ENCODE measurements at places on chromosomes 7 and 10.

DNA sequence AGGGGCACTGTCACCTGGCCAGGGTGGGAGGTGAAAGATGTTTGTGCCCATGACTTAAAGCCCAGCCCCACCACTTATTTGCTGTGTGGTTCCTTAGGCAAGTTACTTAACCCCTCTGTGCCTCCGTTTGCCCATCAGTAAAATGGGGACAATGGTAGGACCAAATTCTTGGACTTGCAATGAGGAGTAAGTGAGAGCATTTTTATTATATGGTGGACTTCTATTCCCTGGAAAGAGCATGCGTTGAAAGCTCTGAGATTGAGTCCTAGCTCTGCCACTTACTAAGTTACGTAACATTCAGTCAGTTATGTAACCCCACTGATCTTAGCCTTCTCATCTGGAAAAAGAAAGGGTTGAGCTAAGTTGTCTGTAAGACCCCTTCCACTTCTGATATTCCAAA lies 18.8 kb downstream of the VSIR start:
- no peak for DNase-seq

DNA sequence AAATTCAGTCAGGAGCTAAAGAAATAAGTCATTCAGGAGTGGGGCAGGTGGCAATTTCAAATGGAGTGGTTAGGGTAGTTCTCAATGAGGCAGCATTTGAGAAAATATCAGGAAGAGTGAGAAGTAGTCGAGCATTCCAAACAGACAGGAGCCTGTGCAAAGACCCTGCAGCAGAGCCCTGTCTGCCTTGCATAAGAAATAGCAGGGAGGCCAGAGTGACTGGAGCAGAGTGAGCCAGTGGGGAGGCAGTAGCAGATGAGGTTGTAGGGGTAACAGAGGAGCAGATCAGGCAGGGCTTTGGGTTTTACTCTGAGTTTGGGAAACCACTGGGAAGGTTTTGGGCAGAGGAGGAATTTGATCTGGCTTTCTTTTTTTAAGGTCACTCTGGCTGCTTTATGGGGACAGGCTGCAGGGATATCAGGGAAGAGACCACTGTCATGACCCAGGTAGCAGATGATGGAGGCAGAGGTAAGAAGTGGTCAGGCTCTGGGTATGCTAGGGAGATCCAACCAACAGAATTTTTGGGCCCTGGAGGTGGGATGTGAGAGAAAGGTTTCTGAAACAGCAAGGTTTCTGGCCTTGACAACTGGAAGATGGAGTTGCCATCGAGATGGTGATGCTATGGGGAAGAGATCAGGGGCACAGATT lies 1.3 kb upstream of the BLVRA start:
- DNase-seq = no peak

GRCh38 chr7:11170175-11170574 lies 196.5 kb downstream of the PHF14 start:
- DNase-seq = peak; percentile 37

- no peak for DNase-seq
These were observed 129.5 kb downstream of the TMEM26 start for GRCh38 chr10:61323726-61324125.

DNA sequence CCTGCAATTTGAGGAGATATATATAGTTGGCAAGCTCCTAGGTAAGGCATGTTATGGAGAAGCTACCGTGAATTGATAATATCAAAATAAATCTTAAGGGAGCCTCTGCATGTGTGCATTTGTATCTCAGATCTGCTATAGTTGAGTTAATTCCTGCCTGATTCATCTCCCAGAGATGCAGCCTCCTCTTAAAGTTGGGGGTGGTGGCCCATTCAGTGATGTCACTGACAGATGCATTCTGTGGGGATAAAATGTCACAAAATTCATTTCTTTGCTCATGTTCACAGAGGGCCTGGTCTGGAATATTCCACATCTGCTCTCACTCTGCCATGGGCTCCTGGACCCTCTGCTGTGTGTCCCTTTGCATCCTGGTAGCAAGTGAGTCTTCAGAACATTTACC lies 185.8 kb upstream of the PRSS1 start:
- no peak for DNase-seq

DNA sequence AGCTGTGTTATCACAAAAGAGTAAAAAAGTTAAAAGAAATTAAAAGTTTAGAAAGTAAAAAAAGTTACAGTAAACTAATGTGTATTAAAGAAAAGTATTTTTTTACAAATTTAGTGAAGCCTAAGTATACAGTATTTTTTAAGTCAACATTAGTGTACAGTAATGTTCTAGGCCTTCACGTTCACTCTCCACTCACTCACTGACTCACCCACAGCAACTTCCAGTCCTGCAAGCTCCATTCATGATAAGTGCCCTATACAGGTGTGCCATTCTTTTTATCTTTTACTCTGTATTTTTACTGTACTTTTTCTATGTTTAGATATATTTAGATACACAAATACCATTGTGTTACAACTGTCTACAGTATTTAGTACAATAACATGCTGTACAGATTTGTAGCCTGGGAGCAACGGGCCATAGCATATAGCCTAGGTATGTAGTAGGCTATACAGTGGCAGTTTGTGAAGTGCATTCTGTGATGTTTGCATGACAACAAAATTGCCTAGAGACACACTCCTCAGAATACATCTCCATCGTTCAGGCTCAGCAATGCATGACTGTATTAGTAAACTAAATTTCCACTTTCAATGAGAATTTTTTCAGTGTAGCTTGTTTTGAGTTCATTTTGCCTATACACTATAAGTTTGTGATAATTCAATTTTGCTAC lies 539.9 kb upstream of the C7orf33 start:
- peak; percentile 22 for DNase-seq

DNA sequence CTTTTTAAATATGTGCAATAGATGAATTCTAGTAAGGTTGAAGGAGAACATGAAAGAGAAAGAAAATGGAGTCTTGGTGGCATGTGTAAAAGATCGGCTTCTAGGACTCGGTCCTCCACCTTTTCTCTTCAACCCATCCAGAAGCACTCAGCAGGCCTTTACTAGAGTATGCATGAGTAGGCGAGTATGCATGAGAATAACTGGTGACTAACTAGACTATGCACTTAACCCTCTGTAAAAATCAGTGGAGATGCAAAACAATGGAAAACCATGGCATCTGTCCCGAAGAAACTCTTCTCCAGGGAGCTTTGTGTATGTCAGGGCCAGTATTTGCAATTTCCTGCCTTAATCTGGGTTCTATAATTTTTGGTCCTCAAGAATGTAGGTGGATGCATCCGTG lies 40.0 kb upstream of the GRB10 start:
- no peak for DNase-seq

GRCh38 chr10:15211464-15211979 lies 43.0 kb upstream of the NMT2 start:
- no peak for DNase-seq

GRCh38 chr10:115989621-115990020 lies 283.4 kb downstream of the GFRA1 start:
- no peak for DNase-seq

DNA sequence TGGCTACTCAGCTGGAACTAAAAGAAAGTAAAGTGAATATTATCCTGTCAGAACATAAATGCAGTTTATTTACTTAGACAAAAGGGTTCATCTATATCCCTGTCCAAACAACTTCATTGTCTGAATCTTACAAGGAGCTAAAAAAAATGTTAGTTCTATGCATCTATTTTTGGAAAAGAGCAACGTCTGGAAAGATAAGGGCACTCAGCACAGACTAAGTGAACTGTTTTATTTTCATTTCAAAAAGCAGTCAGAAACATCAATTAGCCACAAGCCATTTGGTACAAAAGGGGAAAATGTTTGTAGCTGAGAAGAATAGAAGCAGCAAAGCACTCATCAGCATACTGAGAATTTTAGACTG lies 245.5 kb downstream of the FOXP2 start:
- DNase-seq = peak; percentile 76

- no peak for DNase-seq
These were observed 1.5 kb downstream of the ANKRD61 start for GRCh38 chr7:6032641-6033040.

DNA sequence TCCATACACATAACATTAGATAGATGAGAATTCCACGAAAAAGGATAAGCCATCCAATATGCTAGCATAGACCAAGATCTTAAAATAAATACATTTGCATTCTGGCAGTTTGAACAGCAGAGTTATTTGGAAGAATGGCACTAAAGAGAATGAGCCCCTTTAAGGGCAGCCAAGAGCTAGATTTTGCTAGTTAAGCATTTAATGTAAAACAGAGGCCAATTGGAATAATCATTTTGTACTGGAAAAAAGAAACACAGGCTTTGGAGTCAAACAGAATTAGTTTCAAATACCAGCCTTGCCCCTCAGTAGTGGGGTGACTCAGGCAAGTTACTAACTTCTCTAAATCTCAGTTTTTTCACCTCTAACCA lies 56.2 kb downstream of the LRRTM3 start:
- no peak for DNase-seq

DNA sequence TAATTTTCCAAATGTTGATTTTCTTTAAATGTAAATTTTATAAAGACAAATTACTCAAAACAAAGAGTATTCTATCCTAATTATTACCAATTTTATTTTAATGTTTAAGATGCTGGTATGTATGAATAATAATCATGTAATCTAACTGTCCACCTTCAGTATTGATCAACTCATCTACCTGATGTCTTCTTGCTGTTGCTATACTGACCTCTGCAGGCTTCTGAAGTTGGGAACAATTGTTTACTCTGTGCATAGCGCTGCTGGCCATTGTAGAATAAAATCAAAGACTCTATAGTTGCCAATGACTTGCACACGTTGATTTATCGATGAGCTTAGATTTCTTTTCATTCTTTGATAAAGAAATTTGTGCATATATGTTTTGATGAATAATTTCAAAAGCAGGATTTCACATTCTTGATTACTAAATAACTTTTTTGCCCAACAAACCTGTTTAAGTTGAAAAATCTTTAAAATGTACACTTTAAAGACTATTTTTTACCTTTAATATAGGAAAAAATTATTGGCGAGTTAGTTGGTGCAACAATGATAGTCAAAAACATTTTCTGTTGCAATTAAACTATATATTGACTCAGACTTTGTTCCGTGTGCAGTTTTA lies 282.3 kb downstream of the TFEC start:
- peak; percentile 10 for DNase-seq

DNA sequence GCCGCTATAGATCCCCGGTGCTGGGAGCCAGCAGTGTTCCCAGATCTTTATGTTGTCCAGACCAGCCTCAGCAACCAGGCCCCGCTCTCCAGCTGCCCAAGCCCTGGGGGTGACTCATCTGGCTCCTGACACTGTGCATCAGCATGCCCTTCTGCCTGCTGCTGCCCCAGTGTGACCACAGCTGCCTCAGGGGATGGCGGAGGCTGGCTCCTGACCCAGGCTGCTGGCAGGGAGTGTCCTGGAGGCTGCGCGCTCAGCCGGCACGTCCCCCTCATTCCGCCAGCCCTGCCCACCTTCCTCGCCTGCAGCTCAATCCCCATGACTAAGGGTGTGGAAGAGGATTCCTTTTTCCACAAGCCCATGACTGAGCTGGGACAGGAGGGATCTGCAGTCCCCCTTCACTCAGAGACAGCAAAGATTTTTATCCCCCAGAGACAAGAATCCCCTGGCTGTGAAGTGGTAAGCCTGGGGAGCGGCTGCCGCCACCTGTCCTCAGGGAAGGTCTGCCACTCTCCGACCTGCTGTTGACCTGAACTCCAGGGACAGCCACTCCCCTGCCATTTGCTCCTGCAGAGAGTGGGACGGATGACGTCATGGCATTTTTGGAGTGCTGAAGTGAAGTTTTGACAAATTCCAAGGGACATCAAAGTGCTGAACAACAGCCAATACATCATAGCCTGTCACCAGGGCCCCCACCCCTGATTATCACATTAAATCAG lies 182.8 kb upstream of the BMPER start:
- no peak for DNase-seq

DNA sequence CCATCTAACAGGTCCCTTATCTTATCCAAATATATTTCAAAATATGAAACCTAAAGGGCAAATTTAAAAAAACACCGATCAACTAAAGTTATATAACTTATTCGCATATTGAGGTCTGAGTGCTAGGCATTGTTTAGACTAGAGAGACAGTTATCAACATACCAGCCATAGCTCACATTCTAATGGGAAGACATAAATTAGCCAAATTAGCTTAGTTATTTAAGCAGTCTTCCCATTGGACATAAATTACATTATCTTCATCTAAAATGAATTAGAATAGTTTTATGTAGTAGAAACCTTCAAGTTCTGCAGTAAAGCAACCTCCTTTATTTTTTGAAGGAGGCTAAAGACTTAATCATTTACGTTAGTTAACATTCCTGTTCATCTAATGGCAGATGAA lies 17.4 kb downstream of the KIF5B start:
- no peak for DNase-seq

- no peak for DNase-seq
These were observed 115.0 kb upstream of the CCDC6 start for GRCh38 chr10:60021361-60021760.

DNA sequence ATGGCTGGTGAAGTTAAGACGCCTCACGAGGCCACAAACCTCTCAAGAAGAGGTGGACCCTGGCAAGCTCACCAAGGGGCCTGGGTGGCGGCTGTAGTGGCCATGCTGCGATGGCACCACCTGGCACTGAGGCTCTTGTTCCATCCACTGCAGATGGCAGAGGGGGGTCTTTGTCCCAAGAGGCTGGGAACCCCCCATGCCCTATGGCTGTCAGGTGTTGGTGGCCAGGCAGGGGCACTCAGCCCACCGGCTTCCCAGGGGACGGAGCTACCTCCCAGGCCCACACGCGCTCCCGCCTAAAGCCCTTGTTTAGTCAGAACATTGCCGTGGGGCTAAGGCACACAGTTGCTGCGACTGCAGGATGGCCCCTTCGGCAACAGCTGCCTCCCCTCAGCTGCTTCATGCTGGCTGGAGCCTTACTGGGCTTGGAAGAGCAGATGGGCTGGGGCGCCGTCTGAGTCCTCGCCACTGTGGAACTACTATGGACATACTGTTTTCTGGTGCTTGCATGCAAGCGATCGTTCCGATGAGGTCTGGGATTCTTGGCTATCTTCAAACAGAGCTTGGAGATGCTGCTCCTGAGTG lies 46.8 kb downstream of the DPYSL4 start:
- DNase-seq = no peak

DNA sequence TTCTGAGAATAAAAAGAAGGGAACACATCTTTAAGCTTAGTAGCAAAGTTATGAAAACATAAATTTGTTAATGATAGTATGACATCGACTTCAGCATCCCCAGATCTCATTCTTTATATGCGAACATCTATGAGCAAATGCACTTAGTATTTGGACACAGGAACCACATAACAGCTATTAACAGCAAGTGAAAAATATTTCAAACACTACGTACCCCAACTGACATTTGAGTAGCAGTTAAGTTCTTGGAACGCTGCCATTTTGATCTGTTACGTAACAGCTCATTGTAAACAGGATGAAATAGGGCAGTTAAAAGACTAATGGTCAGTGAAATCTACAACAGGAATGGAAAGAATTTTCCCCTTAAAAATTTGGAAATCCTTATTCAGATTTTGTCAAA lies 428.9 kb downstream of the TNS3 start:
- DNase-seq = no peak
